ENCODE measurements at places on chromosomes 5 and 9.

DNA sequence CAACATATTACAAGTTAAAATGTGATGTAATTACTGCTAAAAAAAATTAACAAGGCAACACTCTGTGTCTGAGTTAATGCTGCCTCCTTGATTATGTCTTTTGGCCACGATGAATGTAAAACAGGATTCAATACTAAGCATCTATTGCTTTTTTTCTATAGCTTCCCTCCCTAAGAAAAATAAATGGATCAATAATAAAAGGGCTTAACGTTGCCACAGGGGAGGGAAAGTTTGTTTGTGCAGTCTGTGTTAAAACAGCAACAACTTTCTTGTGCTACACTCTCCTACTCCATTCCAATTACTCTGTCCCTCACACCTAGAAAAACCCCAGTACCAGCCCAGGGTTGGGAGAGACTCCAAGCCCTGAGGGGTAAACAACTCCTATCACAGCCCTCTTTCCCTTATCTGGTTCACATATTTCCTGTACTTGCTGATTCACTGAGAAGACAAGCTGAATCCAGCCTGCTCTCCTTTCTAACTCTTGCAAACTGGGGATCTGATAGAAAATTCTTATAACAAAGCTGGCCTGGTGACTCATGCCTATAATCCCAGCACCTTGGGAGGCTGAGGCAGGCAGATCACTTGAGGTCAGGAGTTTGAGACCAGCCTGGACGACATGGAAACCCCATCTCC, 44.8 kb downstream of the PTPN3 start:
- DNase-seq = peak; percentile 80

- DNase-seq = peak; percentile 10
Measured at GRCh38 chr5:179530069-179530998, 20.0 kb upstream of the RUFY1 start.

DNA sequence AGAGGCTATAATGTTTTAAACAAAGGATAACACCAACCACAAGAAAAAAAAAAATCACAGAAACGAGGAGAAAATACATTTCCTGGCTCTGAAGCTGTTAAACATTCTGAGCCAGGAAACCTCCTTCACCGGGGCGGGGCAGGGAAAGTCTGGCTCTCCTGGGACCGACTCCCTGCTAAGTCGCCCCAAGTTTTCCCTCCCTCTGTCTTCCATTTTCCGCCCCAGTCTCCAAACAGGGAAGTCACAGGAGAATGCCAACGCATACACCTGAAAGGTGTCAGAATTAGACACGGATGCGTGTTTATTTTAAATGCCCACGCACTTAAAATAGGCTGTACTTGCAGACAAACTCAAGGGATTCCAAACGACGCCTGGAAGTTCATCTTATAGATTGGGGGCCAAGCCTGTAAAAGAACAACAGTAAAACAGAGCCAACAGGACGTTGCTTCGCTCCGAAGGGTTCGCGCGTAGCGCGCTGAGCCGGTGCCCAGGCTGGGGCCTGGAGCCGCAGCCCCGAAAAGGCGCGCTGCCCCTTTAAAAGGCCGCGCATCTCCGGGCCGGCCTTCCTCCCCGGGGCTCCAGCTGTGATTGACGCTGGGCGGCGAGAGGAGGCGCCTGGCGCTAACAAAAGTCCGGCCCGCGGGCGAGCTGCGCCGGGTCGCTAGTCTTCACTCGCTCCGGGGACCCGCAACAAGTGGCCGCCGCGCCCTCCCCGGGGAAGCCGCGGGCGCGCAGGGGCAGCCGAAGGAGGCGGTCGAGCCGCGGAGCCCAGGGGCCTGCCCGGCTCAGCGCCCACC, at the start of gene FBXL7:
Gene FBXL7, plus strand, starts transcription at position 653 of the 797 bp plus-strand sequence.
- DNase-seq = peak; percentile 60

- DNase-seq = no peak
Measured at GRCh38 chr5:54823006-54823405, 162.4 kb downstream of the ESM1 start.

- DNase-seq = no peak
Measured at GRCh38 chr9:35341021-35341420, 148.9 kb upstream of the RUSC2 start.

DNA sequence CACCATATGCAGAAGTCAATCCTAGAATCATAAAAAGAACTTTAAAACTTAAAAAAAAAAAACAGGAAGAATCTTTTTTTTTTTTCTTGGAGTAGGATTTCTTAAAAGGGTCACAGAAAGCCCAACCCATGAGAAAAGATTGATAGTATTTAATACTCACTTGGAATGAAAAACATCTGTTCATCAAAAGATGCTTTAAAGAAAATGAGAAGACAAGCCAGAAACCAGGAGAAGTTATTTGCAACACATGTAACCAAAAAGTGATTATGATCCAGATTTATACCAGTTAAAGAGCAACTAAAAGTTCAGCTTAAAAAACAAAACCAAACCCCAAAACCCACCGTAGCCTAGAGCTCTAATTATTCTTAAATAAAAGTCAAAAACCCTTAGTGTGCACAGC, 69.3 kb downstream of the TLE4 start:
- DNase-seq = no peak

GRCh38 chr5:93791518-93791972, 50.1 kb upstream of the POU5F2 start:
- DNase-seq = no peak

DNA sequence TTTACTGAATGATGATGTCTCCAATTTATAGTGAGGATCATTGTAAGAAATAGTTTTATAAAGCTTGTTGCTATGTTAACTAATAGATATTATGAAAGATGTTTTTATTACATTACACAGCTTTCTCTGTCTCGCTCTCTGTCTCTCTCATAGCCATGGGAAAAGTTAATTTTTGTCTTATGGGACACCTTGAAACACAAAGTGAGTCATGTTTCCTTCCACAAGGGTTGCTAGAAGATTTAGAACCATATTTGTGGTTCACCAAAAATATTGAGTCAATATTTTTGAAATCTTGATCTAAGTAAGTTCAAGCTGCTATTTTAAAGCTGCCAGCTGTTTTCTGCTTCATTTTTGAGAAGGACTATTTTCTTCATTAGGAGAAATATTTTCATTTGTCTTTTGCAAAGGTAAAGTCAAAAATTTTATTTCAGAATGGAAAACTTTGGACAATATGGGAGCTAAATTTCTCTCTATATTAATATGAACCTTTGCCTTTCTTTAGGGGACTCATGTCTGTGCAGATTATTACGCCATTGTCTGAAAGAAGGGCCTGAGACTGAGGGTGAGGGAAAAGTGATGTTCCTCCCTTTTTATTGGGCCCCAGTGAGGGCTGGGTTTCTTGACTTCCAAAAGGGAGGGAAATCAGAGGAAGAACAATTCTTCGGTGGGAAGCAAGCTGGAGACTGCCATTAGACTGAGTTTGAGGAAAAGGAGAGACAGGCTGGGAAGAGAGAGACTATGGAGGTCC, 87.9 kb upstream of the SLC24A2 start:
- DNase-seq = no peak

- DNase-seq = peak; percentile 53
Measured at GRCh38 chr9:92535940-92536850, at the start of gene ECM2. TSS of gene ECM2 (minus strand) at chr9:92535990. CDS start at chr9:92522866, 13,124 bp downstream.

GRCh38 chr5:45288746-45289145, 407.4 kb downstream of the HCN1 start:
- no peak for DNase-seq

DNA sequence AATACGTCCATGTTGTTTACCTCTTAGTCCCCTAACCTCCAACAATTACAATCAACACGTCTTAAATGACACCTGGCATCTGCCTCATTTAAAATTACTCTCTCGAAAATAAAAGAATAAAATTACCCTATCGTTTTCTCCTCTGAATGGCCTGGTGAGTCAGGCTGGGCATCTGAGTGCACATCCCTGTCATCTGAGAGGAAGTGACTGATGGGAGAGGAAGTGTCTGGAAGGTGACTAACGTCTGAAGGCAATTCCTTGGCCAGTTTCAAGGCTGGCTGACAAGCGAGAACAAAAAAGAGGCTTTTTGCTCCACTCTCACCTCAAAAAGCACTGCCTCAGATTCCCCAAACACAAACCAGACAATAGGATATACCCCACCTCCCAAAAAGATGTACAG, 57.7 kb downstream of the MAPKAP1 start:
- peak; percentile 88 for DNase-seq

- peak; percentile 41 for DNase-seq
Measured at GRCh38 chr5:71482132-71482531, 26.7 kb downstream of the BDP1 start.

GRCh38 chr5:68216245-68217046, 890 bp downstream of the PIK3R1 start:
- peak; percentile 22 for DNase-seq

DNA sequence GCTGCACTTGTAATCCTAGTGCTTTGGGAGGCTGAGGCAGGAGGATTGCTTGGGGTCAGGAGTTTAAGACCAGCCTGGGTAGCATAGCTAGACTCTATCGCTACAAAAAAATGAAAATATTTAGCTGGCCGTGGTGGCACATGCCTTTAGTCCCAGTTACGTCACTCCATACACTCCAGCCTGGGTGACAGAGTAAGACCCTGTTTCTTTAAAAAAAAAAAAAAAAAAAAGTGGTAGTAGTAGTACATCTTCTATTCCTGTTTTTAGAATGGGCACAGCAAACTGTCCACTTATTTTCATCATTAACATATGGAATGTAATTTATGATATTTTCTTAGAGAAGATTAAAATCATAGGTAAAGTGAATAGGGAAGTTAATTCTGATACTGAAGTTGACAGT, 48.2 kb downstream of the TRIO start:
- DNase-seq = no peak

GRCh38 chr5:180787711-180788431, 14.7 kb downstream of the MGAT1 start:
- peak; percentile 32 for DNase-seq

- no peak for DNase-seq
Measured at GRCh38 chr5:1950708-1951103, 68.0 kb upstream of the IRX4 start.

DNA sequence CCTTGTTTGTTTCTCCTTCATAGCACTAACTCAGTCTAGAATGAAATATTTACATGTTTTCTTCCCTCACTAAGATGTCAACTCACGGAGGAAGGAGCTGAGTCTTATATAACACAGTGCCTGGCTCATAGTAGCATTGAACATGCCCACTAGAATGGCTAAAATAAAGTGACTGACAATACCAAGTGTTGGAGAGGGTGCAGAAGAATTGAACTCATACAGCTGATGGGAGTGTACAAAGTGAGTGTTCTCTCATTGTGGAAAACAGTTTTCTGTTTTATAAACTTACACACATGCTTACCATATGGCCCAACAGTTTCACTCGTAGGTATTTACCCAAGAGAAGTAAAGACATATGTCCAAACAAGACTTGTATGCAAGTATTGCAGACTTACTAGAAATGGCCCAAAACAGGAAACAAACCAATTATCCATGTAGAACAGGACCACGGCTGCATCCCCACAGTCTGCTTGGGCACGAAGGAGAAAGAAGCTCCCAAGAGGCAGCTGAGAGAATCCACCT, 87.5 kb downstream of the PPARGC1B start:
- no peak for DNase-seq

GRCh38 chr9:131459056-131459455, 43.7 kb upstream of the POMT1 start:
- DNase-seq = no peak

DNA sequence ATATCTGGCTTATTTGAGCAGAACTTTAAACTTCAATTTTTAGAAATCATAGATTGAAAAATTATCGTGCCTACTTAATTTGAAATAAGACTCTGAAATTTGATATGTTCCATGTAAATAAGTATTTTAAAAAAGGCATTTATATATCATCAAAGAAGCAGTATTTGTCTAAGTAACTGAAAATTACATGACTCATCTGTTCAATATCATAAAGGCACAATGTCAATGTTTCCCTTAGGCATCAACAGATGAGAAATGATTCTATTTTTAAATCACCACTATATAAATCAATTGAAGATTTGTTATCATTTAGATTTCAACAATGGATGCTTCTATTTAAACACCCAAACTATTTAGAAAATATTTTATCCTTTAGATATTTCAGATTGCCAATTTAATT, 142.9 kb upstream of the POU5F2 start:
- no peak for DNase-seq

DNA sequence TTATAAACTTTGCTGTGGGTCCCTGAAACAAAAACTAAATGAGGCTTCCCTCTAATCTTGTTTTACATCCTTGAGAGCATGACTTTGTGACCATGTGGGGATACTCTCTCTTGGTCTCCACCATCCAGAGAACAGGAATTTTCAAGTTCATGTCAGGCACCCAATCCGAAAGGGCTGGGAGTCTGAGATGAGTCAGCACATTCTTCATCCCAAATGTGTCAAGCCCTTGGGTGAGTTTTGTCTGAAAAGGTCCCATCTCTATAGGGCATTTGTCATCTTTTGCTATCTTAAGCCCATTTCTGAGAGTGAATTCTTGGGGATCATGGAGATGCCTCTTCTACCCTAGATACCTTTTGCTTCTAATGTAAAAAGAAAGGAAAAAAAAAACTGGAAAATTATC, 26.9 kb upstream of the RAPGEF6 start:
- DNase-seq = no peak

- no peak for DNase-seq
Measured at GRCh38 chr5:140785905-140786686, at the start of gene PCDHA1. TSS of gene PCDHA1 (plus strand) at chr5:140786140.

- DNase-seq = no peak
Measured at GRCh38 chr9:105679257-105680022, 14.9 kb upstream of the TMEM38B start.

DNA sequence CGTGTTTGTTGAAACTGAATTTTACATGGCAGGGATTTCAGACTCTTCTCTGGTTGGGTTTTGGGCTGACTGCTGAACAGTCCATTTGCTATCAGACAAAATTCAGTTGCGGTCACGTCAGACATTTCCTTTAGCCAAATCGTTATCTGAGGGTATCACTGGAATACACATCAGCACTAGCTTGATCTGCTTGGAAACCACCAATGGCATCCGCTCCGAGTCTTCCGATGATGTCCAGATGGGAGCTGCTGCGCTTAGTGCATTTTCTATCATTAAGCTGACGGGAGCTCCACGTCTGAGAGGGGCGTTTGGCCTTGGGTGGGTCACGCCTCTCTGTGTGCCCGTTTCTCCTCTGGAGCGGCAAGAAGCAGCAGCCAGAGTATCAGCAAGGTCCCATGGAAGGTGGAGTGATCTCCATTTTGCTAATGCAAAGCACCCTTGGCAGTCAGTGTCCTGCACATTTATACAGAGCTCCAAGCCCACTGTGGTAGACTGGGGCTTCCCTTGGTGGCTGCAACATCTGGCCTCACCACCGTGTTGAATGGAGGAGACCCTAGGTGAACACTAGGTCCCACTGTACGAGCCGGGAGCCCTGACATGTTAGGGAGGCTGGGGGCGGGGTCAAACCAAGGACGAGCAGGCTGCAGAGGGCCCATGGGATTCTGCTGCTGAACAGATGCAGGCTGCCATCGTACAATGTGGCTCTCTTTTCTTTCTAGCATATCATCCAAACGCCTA, 134.6 kb upstream of the PHYKPL start:
- no peak for DNase-seq

All from astrocyte (in vitro differentiated cells and primary cell).